ENCODE measurements at places on chromosomes 12 and 14.
A peak's percentile ranks its signal among the peaks of the same experiment; 100 is the strongest.

GRCh38 chr12:19003141-19003540 lies 126.4 kb upstream of the PLEKHA5 start:
- DNase-seq: no peak

DNA sequence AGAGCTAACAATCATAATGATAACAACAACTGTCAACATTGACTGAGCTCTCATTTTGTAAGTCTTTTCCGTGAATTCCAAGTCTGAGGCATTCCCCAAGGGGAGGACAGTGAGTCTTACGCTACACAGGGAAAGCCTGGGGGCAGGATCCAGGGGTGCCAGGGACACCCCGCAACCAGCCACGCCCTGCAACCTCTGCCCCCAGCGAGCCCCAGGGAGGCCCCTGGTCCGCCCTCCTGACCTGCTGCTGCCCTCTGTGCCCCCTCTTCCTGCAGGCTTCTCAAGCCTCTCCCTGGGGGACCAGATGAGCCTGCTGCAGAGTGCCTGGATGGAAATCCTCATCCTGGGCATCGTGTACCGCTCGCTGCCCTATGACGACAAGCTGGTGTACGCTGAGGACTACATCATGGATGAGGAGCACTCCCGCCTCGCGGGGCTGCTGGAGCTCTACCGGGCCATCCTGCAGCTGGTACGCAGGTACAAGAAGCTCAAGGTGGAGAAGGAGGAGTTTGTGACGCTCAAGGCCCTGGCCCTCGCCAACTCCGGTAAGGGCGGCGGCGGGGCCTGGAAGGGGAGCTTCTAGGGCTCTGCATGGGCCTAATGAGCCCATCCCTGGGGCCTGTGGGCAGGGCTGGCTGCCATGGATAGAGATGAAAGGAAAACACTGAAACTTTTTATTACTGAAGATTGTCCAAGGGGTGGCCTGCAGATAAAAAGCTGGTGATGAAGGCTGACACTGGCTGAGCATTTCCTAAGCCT lies 115.4 kb downstream of the ESRRB start:
- DNase-seq: no peak

DNA sequence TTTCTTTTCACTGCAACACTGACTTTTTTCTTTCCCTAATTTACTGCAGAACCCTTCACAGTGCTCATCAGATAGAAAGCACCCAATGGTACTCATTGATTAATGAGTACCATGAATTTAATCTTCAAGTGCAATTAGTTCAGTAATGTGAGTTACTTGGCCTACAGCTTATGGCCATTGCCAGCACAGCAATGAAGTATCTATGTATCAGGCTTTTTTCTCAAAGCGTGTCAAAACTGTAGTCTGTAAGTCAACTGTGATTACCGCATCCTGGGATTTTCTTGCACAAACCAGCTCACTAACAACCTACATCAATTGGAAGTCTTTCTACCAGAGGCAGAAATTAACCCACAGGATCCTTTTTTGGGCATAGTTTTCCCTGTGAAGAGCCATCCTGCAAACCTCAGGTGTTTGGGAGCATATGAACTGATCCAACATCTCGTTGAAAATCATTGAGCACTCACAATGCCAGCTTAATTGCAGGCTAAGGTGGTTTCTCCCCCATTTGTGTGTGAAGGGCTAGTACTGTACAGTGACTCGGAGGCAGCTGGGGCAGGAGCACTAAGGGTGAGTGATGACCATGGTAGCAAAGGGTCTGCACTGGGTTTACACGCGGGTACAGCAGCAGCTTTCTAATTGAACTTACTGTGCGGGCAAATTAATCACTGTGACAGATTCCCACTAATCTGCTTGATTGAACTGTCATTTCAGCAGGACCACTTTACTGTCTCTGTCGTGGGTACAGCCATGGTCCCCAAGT lies 619.3 kb downstream of the SNAPC1 start:
- no peak for DNase-seq

- DNase-seq: no peak
Observed at GRCh38 chr14:68271913-68272391, 452.4 kb downstream of the RAD51B start.

DNA sequence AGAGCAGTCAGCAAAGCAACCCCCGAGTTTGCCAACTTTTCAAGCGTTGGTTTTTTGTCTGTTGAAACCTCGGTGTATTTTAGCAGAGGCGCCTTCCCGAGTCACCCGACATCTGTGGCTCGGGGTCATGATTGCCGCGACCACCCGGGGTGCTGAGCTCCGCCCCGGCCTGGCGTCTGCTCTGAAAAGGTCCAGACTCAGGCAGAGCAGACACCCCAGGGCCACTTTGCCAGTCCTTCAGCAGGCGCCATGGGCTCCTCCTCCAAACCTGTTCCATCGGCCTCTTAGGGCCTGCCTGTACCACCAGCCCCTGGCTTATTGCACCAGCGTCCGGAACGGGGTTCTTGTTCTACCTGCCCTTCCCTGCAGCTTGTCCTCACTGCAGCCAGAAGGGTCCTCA lies 19.1 kb downstream of the ANKRD9 start:
- DNase-seq: no peak

DNA sequence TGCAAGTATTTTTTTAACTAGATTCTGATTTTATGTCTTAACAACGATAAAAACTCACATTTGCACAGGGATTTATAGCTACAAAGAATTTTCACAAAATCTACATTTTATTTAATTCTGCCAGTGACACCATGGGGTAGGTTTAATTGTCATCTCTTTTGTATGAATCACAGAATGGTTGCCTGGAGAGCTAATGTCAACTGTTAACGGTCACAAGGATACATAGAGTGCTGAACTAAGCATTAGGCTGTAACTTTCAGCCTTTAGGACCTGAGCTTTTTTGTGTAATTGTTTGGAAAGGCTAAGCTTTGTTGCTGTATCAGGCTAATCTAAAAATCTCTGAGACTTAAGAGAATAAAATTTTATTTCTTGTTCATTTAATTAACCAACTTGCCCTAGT lies 465.3 kb upstream of the TBX3 start:
- no peak for DNase-seq

DNA sequence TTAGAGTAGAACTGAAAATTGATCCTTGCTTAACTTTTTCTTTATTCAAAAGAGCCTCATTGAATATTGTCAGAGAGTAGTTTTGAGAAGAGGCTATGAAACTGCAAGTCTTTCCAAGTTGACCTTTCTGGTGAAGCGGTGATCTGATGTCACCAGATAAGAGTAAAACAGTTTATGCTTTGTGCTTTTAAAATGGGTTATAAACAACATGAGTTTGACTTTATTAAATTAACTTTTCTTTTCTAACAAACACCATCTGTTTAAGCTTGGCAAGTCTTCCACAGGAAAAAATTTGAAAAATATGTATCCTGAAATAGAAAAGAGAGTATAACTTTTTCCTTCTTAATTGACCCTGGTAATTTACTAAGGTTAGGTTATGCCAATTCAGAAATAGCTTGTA lies 408.7 kb upstream of the NOVA1 start:
- DNase-seq: peak; percentile 40

DNA sequence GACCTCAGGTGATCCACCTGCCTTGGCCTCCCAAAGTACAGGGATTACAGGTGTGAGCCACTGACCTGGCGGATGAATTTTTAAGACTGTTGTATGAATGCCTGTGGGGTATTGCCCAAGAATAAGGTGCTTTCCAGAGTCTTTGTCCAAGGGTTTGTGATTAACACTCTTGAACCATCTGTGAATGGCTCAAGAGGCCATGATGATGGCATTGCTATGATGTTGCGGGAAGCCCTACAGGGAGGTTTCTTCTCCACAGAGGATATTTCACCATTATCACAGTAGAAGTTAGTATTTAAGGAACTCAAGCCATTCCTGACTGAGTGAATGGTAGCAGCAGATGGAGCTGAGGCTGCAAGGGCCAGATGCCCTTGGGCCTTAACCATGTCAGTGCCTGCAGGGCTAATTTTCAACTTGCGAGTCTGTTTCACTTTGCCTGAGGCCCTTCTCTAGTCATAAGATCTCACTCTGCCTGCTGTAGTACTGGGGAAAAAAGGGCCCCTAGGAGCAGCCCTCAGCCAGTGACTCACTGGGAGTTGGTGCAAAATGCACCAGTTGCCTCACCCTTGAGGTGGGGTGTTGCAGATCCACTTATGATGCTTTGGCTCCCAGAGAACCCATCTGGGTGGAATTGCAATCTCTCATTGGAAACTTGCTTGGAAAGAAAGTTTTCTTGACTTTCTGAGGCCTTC lies 108.6 kb upstream of the FLRT2 start:
- DNase-seq: no peak

DNA sequence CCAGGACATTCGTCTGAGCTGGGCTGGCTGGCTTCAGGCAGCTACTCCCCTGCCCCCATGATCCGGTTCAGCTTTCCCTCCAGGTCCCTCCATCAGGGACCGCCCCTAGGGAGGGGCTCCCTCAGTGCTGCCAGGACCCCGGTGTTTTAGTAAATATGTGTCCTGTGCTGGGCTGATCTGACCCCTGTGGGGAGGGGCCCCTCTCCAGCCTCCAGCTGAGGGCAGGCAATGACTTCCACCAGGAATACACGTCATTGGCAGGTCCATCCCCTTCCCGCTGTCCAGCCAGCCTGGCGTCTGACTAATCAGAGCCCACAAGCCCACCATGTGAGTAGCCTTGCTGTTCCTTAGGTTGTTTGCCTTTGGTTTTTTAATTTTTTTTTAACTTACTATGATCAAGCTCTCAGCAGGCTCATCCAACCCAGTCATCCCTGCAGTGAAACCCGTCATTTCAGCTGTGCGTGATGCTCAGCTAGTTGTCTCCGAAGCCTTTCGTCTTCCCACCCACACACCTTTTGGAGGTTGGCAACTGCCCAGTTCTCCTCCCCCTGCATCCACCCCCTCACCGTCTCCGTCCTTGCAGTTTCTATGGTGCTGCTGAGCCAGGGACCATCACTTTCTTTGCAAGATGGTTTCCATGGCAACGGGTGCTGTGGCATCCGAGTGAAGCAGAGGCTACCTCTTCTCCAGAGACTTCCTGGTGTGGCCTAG lies 16.0 kb upstream of the SERPINA4 start:
- DNase-seq: no peak

- DNase-seq: no peak
Observed at GRCh38 chr12:19248929-19249602, 119.5 kb downstream of the PLEKHA5 start.

GRCh38 chr14:95533391-95533821 lies 1.4 kb upstream of the GLRX5 start:
- DNase-seq: peak; percentile 75

GRCh38 chr12:131118371-131118770 lies 164.7 kb downstream of the ADGRD1 start:
- DNase-seq: no peak

DNA sequence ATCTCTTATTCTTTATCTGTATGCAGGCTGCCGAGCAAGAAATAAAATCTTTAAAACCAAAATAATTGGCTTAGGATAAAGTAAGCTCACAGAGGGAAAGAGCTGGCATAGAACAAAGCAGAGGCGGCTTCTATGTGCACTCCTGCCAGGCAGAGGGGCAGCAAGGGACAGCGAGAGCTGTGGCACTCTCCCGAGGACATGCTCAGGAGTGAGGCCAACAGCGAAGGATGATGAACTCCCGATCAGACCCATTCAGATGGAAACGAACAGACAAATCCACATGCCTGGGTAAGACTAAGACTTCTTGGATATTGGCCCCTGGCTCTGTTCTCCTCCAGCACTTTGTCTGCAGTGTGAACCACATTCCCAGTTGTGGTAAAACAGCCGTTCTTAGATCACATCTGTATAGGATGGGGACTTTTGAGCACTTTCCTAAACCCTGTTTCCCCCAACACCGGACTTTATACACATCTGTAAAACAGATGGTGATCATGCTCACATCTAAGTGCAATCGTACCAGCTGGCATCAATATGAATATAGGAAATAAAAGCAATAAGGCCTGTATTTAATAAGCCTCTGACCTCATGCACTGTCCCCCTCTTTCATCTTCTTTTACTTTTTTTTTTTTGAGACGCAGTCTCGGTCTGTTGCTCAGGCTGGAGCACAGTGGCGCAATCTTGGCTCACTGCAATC lies 134.1 kb downstream of the PPM1H start:
- DNase-seq: no peak

DNA sequence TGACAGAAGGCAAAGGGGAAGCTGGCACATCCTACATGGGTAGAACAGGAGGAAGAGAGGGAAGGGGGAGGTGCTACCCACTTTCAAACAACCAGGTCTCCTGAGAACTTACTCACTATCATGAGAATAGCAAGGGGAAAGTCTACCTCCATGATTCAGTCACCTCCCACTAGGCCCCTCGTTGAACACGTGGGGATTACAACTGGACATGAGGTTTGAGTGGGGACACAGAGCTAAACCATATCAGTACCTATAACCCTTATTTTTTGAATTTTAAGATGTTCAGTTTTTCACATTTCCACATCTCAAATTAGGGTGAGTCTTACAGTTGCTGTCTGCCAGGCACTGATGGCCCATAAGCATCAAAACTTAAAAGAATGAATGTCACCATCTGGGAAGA lies 80.2 kb upstream of the ST8SIA1 start:
- no peak for DNase-seq

- DNase-seq: no peak
Observed at GRCh38 chr14:102457509-102457908, 52.1 kb downstream of the ANKRD9 start.

- peak; percentile 53 for DNase-seq
Observed at GRCh38 chr12:120194534-120195395, at the start of gene GCN1. Gene GCN1, minus strand, starts transcription at chr12:120194715. Its CDS starts 18 bp downstream, at chr12:120194697.

- no peak for DNase-seq
Observed at GRCh38 chr14:68580096-68580645, 212.7 kb downstream of the ZFP36L1 start.

All from DMS79 treated with DMSO at 0.1 percent for 48 hours (cell line).